Left lobe of liver (tissue), 2 donors: ENCODE measurements at places on chromosomes 1 and 21. TPM values are rescaled to one million over a fixed set of nuclear protein-coding genes. Genes with fewer than 3 reads are reported as not detected.

The OR2T35 gene
- not detected for total RNA-seq

- no peak for DNase-seq
Measured at GRCh38 chr1:35316264-35316663, 47.8 kb downstream of the ZMYM4 start.

The C1QTNF12 gene
- total RNA-seq, result 3.5 TPM

- DNase-seq, result no peak
Measured at GRCh38 chr21:27647921-27648320, 681.0 kb upstream of the ADAMTS5 start.

DNA sequence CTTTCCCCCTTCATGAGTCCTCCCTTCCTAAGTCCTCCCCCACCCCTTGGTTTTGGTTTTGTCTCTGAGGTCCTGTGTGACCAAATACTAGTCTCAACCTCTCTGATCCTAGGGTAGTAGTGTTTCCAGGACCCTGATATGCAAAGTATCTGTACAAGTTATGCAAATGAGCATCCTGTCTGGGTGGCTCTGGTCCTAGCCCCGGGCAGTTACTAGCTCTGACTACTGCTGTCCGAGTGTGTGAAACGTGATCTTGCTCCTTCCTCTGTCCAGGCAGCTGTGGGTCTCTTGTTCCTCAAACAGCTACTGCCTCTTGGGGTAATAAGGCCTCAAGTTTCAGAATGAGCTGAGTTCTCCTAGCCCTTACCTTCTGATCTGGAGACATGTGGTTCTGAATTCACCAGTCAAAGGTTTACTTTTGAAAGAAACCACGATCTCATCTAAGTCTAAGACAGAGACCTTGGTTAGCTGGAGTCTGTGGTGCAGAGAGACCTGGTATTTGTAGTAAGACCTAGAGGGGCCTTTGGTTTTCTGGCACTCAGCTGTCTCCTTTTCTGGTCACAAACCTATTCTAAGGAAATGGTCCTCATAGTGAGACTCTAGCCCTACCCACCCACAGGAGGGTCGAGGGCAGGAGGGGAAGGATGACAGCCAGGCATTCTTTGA lies 31.0 kb upstream of the IL19 start:
- DNase-seq, result no peak
